HT1080 (cell line): ENCODE measurements at places on chromosomes 6 and 20. TPM values are rescaled to one million over a fixed set of nuclear protein-coding genes. Genes with fewer than 3 reads are reported as not detected.

- no peak for DNase-seq
Observed at GRCh38 chr20:18983796-18984195, 170.2 kb downstream of the SCP2D1 start.

- no peak for DNase-seq
Observed at GRCh38 chr20:25253606-25254275, 5.9 kb downstream of the PYGB start.

- DNase-seq: no peak
Observed at GRCh38 chr20:4071178-4071693, 55.9 kb upstream of the RNF24 start.

DNA sequence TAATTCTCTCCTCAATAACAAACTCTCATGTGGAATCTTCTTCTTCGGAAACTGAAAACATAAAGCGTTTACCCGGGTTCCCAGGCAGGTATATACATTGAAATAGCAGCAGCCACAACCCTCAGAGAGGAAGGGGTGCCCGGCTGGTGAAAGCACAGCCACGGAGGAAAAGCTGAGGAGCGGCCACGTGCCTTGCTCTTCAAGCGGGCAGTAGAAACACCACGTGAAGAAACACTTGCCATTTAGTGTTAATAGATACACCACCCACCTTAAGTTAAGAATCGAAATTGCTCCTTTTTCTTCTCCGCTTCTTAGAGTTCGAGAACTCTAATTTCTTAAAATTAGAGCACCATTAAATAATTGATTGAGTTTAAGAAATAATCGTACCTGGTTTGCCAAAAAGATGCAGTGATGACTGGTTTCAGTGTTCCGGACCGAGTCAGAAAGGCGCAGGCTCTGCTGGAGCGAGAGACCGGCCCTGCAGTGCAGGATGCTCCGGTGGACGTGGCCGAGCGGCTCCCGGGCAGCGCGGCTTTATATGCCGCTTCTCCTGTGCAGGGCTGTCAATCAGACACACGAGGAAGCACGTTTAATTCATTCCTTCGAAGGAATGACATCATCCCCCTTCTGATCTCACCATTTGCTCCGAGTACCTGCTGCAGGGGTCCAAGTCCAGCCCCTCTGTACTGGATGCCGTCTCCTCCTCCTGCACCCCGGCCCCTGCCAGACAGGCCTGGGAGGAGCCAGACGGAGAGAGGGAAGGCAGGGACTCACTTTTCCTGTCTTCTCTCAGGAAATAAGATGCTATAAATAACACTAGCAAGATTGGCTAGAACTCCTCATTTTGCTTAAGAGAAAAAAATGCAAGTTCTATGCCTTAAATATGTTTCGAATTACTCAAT is at the start of gene THBS2:
Gene THBS2, minus strand, starts transcription at position 510 of the 902 bp plus-strand sequence. CDS start 3,062 bp downstream, outside the sequence.
- peak; percentile 82 for DNase-seq

DNA sequence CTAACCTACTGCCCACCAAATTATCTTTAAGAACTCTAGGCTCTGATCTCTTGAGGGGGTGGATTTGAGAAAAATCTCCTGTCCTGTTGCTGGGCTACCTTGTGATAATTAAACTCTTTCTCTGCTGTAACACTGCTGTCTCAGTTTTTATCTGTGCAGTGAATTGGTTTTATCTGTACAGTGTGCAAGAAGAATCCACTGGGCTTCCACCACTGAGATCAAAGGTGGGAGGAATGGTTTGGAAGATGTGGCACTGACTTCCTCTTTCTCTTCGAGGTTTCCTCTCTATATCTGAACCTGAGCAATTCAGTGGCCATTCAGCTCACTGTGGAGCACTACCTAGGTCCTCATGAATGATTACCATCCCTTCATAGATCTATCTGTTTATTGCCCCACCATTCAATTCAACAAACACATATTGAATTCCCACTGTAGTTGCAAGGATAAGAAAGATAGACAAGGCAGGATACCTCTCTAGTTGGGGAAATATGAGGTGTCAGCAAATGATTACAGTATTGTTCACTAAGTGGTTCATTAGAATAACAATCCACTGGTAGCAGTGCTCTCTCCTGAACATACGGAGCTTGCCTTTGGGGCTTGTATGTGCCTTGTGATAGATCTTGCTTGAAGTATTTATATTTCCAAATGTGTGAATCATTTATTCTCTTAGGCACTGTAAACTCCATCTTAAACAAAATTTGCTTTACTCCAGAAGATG is 172.1 kb upstream of the ARG1 start:
- no peak for DNase-seq

Gene IYD
- 0.02 TPM in 1 of 2 replicates, not detected in the other for total RNA-seq

Gene BMP6
- total RNA-seq: 3.2 and 4.0 TPM in 2 replicates

Gene TMEM170B
- 1.1 and 1.2 TPM in 2 replicates for total RNA-seq

Gene CALHM5
- 1.0 and 1.3 TPM in 2 replicates for total RNA-seq

Gene KIF13A
- total RNA-seq: 23.8 and 26.1 TPM in 2 replicates

Gene DEFB115
- total RNA-seq: not detected in 2 replicates
